ENCODE measurements at places on chromosomes 12 and 14. TPM values are rescaled to one million over a fixed set of nuclear protein-coding genes. Genes with fewer than 3 reads are reported as not detected.

Gene RHOJ
- total RNA-seq, result 25.7 TPM

Gene CLEC12A
- total RNA-seq, result 13.8 TPM

Gene C12orf50
- total RNA-seq, result 0.06 TPM

GRCh38 chr12:30599608-30600007, 96.1 kb downstream of the IPO8 start:
- H3K4me1 ChIP-seq, result no peaks in the 10 kb centered on the region
- H3K27ac ChIP-seq, result no peak overlapping the region
- no peak overlapping the region for H3K4me3 ChIP-seq
- H3K36me3 ChIP-seq, result peaks cover 1% of the 10 kb centered on the region

GRCh38 chr14:101775826-101776225, 14.3 kb downstream of the PPP2R5C start:
- H3K27me3 ChIP-seq, result peaks cover 17% of the 10 kb centered on the region
- H3K36me3 ChIP-seq, result no peaks in the 10 kb centered on the region
- no peaks in the 10 kb centered on the region for H3K4me1 ChIP-seq
- H3K27ac ChIP-seq, result no peak overlapping the region
- H3K4me3 ChIP-seq, result no peak overlapping the region

GRCh38 chr12:12501121-12501520, 61.5 kb downstream of the DUSP16 start:
- DNase-seq, result no peak
- no peak overlapping the region for H3K4me3 ChIP-seq
- H3K4me1 ChIP-seq, result peaks cover 4% of the 10 kb centered on the region
- no peak overlapping the region for H3K27ac ChIP-seq
- H3K27me3 ChIP-seq, result no peaks in the 10 kb centered on the region

GRCh38 chr12:85794531-85794930, 41.7 kb downstream of the RASSF9 start:
- H3K4me1 ChIP-seq, result no peaks in the 10 kb centered on the region
- H3K27me3 ChIP-seq, result no peaks in the 10 kb centered on the region
- no peaks in the 10 kb centered on the region for H3K36me3 ChIP-seq
- no peak overlapping the region for H3K4me3 ChIP-seq
- no peak overlapping the region for H3K27ac ChIP-seq

DNA sequence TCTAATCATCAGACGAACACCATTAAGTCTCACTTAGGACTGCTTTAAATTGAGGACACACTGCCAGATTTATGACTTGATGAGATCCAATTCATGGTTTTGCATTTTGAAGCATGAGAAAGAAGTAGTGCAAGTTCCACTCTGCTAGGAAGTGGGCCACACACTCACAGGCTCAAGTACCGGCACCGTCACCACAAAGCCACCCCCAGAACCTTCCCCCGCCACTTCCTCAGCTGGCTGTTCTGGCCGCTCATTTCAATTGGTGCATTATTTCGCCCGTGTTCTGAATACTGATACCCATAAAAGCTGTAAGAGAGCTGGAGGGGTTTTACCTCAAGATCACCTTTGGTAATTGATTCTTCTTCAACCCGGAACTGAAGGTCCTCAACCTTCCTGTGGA, 70.1 kb downstream of the CLIP1 start:
- H3K27me3 ChIP-seq, result no peaks in the 10 kb centered on the region
- DNase-seq, result no peak
- no peak overlapping the region for H3K27ac ChIP-seq
- no peaks in the 10 kb centered on the region for H3K4me1 ChIP-seq
- H3K36me3 ChIP-seq, result peaks cover 11% of the 10 kb centered on the region

GRCh38 chr12:85836197-85837090, at the start of gene RASSF9:
Gene RASSF9 (minus strand): TSS chr12:85836409. CDS start chr12:85836201, 208 bp downstream.
- peak; percentile 89 for DNase-seq
- no peaks in the 10 kb centered on the region for H3K4me1 ChIP-seq
- peak within 1 kb of the TSS; percentile 27 for H3K4me3 ChIP-seq
- H3K27me3 ChIP-seq, result no peaks in the 10 kb centered on the region
- peak within 1 kb of the TSS; percentile 78 for H3K27ac ChIP-seq
- no peaks in the 10 kb centered on the region for H3K36me3 ChIP-seq

DNA sequence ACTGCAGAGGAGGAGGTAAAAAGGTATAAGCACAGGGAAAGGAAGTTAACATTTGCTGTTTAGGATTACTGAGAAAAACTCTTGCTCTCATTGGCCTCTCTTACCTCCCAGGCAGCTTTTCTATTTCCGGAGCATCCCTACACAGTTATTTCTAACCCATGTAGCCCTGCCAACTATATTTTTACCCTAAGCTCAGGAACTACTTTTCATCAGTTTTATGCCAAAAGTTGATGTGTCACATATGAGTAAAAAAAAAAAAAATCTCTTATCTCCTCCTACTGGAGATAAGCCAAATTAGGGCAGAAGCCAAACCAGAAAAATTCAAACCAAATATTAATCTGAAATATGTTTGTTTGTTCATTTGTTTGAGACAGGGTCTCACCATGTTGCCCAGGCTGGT, 34.4 kb upstream of the PSMA6 start:
- H3K27ac ChIP-seq, result no peak overlapping the region
- no peaks in the 10 kb centered on the region for H3K4me1 ChIP-seq
- DNase-seq, result no peak
- no peak overlapping the region for H3K4me3 ChIP-seq
- H3K36me3 ChIP-seq, result peaks cover 3% of the 10 kb centered on the region
